Activated naive CD4-positive, alpha-beta T cell treated with anti-CD3 and anti-CD28 coated beads for 36 hours (primary cell): ENCODE measurements at places on chromosomes 3 and 15.

DNA sequence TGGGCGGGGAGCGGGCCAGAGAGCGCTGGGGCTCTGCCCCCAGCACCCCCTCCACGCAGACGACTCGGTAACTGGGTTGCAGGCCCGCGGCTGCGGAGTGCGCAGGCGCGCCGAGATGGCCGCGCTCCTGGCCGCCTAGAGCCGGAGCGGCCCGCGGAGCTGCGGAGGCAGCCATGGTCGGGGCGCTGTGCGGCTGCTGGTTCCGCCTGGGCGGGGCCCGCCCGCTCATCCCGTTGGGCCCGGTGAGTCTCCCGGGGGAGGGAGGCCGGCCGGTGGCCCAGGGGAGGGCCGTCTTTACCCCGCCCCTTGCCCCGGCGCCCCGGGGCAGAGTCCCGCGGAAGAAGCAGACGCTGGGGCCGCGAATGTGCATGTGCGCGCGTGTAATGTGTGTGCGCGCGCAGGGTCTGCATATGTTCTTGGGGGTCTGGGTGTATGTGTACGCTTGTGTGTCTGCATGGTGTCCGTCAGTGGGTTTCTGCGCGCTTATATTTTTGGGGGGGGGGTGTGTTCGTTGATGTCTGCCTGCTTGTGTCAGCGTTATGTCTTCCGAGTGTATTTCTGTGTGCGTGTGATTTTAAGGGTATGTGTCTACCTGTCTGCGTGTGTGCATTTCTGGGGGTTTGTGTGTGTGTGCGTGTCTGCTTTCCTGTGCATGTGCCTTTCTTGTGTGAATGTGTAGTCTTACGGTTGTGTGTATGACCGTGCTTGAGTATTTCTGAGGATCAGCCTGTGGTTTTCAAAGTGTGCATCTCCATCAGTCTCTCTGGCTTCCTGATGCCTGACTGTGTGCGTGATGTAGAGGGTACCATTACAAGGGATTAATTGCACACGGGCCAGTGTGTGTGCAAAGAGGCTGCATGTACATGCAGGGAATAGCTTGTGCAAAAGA is at the start of gene ABHD14A:
Gene ABHD14A, plus strand, starts transcription at position 102 of the 889 bp plus-strand sequence. Its CDS starts 72 bp downstream, at position 174.
- H3K36me3 ChIP-seq: peaks cover 4% of the 10 kb centered on the region
- H3K27ac ChIP-seq: peak within 1 kb of the TSS; percentile 97
- no peaks in the 10 kb centered on the region for H3K27me3 ChIP-seq
- peaks cover 37% of the 10 kb centered on the region for H3K4me1 ChIP-seq
- peak; percentile 70 for DNase-seq

GRCh38 chr15:92624401-92624991 is 31.1 kb downstream of the FAM174B start:
- H3K27ac ChIP-seq: no peak overlapping the region
- H3K4me1 ChIP-seq: peaks cover 18% of the 10 kb centered on the region
- no peaks in the 10 kb centered on the region for H3K27me3 ChIP-seq
- H3K36me3 ChIP-seq: peaks cover 2% of the 10 kb centered on the region

DNA sequence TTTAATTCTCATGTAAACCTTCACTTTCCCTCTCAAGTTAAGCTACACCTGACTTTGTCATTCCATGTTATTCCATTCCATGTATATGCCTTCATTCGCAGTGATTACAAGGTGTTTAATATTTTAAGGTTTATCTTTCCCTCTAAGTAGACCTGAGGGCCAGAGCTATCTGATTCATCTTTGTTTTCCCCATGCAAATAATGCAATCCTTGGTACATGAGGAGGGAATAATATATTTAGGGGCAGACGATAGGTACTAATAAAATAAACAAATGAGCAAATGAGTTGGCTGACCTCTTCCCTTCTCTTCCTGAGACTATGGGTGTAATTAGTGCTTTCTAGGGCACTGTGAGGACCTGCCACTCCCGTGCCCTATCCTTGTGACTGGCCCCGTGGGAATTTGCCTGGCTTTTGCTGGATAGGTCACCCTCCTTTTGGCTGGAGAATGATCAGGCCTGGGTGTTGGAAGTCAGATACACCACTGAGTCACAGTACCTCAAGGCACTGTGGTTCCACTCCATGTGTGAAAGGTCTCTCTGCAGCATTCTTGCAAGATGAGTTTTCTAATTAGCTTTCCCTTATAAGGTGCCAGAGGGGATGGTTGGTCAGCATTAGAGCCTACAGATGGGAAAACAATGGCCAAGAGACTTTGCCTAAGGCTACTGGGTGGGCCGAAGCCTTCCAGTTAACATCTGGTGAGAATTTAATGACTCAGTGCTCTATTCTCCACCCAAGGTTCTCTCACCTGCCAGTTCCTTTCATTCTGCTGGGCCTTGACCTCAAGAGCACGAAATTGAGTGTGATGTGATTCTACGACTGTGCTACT is 183.2 kb downstream of the P3H2 start:
- H3K27ac ChIP-seq: no peak overlapping the region
- DNase-seq: no peak
- no peaks in the 10 kb centered on the region for H3K36me3 ChIP-seq
- H3K4me3 ChIP-seq: no peak overlapping the region

GRCh38 chr3:124419303-124419702 is 310.9 kb upstream of the UMPS start:
- H3K36me3 ChIP-seq: no peaks in the 10 kb centered on the region
- peaks cover 3% of the 10 kb centered on the region for H3K27me3 ChIP-seq
- DNase-seq: no peak
- no peaks in the 10 kb centered on the region for H3K4me1 ChIP-seq
- H3K27ac ChIP-seq: no peak overlapping the region
- no peak overlapping the region for H3K4me3 ChIP-seq

GRCh38 chr15:58369261-58369701 is 62.5 kb upstream of the LIPC start:
- H3K4me3 ChIP-seq: peak overlapping the region; percentile 49
- peaks cover 2% of the 10 kb centered on the region for H3K27me3 ChIP-seq
